Occipital lobe (tissue), 3 donors: ENCODE measurements at places on chromosomes 5 and 9. TPM values are rescaled to one million over a fixed set of nuclear protein-coding genes. Genes with fewer than 3 reads are reported as not detected.

Gene DMRT2
- total RNA-seq, result 0.16 TPM

Gene CDX1
- total RNA-seq, result not detected

Gene OTP
- not detected for total RNA-seq

Gene ADAMTSL1
- total RNA-seq, result 7.3 TPM

Gene ERAP2
- total RNA-seq, result 10.9 TPM

Gene SMARCA2
- 157 TPM for total RNA-seq

Gene ELP1
- 52.7 TPM for total RNA-seq

Gene RUFY1
- 24.0 TPM for total RNA-seq

Gene PCDHA5
- total RNA-seq, result 13.1 TPM

Gene SLCO6A1
- total RNA-seq, result 0.94 TPM

Gene TAF11L10
- not detected for total RNA-seq

Gene SLC2A8
- 9.2 TPM for total RNA-seq

Gene AK8
- 1.1 TPM for total RNA-seq

Gene TMEM174
- total RNA-seq, result not detected

Gene IL5
- not detected for total RNA-seq

Gene CDHR2
- under 0.01 TPM for total RNA-seq

Gene LPAR1
- total RNA-seq, result 26.4 TPM

Gene SCGB3A1
- total RNA-seq, result not detected
